ENCODE measurements at places on chromosomes 7 and 10. TPM values are rescaled to one million over a fixed set of nuclear protein-coding genes. Genes with fewer than 3 reads are reported as not detected.

RNF133 gene
- total RNA-seq: 0.59 TPM

DPP6 gene
- total RNA-seq: 1.7 TPM

PLPP4 gene
- total RNA-seq: 14.4 TPM

MICALL2 gene
- total RNA-seq: 18.1 TPM

EFCAB10 gene
- 0.50 TPM for total RNA-seq

OGA gene
- total RNA-seq: 138 TPM

SYT15 gene
- 1.8 TPM for total RNA-seq

MRPL32 gene
- 98.1 TPM for total RNA-seq

GOLGA7B gene
- total RNA-seq: 0.27 TPM

PALD1 gene
- 13.7 TPM for total RNA-seq

CALHM3 gene
- total RNA-seq: not detected

PTF1A gene
- total RNA-seq: not detected

SPRN gene
- total RNA-seq: 0.11 TPM

All from endodermal cell (in vitro differentiated cells).